ENCODE measurements at places on chromosomes 11 and 22.

DNA sequence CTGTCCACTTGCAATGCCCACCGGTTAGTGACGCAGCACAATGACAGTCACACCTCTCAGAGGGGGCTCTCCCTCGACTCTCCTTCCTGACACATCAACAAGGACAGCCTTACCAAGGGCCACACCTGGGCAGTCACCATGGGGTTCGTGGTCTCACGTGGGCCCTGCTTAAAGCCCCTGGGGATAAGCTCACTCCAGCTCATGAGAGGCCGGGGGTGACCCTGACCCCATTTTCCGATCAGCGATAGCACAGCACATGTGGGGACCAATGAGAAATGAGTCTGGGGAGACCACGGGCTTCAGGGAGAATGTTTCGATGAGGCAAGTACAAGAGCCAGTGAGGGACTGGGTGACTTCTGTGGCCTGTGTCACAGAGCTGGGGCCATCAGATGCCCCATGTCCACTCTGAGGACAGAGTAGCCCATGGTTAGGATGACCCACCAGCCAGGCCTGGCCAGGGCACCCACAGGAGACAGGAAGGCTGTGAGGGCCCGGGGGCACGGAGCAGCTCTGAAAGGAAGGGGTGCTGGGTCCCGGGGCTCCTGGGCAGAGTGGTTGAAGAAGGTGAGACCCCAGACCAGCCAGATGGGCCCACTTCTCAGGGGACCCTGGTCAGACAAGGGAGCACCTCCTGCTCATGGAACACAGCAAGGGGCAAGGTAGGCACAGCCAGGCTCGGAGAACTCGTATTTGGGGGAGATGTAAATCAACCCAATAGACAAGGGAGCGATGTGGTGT lies 128.8 kb downstream of the MED15 start:
- DNase-seq, result no peak

DNA sequence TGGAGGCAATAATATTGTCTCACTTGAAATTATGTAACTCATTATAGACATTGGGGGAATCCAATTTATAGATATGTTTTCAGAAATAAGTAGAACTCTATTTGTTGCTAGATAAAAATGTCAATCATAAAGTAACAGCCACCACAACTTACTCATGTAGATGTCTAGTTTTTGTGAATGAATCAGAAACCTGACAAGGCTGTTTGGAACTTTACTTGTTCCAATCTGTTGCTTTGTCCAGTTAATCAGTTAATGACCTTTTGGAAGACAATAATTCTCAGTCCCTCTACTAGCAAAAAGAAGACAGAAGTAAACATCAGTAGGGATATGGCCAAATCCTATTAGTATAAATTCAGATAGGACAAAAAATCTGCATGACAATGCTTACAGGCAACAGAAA lies 1143.3 kb downstream of the LRRC4C start:
- no peak for DNase-seq

- DNase-seq, result peak; percentile 24
These were observed 64.9 kb downstream of the ENDOD1 start for GRCh38 chr11:95154514-95154913.

GRCh38 chr11:118899296-118899688 lies 15.6 kb downstream of the CXCR5 start:
- DNase-seq, result no peak

DNA sequence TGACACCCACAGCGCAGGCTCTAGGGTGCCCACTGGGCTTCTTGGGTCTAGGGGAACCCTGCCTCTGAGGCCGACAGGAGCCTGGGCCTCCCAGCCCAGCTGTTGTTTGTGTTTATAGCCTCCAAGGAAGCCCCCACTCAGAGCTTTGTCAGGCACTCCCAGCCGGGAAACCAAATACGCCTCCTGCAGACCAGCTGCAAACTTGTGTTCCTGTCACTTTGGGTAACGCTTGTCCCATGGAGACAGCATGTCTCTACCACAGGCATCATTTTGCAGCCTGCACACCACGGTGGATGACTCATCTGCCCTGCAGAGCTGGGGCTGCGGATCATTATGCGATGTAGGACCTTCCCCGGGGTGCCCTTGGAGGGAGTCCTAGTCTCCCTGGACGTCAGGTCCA lies 40.6 kb upstream of the CRYBB3 start:
- no peak for DNase-seq

DNA sequence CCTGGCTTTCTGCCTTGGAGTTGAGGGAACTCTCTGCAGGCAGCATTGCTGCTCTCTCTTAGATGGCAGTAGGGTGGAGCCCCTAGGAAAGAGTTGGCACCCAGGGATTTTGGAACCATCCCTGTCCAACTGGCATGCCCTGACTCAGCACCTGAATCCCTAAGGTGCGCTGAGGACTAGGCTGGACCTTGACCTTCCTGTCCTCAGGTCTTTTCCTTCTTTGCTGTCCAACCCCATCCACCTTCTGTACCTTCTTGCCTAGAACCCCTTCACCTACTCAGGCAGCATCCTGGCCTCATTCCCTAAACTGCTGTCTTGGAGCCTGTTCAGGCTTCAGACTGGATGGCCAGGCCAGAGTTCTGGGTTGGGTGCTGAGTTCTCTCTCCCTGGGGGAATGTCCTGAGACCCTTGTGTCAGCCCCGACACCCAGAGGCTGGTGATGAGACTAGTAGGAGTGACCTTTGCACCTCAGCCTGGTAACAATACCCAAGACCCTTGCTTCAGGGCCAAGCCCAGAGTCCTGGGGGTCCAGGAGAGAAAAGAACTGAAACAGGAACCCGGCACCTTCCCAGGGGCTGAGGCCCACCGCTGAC lies 2.5 kb upstream of the POLD4 start:
- DNase-seq, result no peak
